ENCODE measurements at places on chromosomes 5 and 9.

- DNase-seq: no peak
Observed at GRCh38 chr5:172321593-172321992, 38.0 kb upstream of the UBTD2 start.

GRCh38 chr9:74777136-74777879 is 110.4 kb downstream of the TRPM6 start:
- peak; percentile 72 for DNase-seq

GRCh38 chr5:173878224-173878967 is 9.8 kb upstream of the CPEB4 start:
- peak; percentile 62 for DNase-seq

GRCh38 chr5:128084228-128085167 is 932 bp downstream of the SLC12A2 start:
- no peak for DNase-seq

- no peak for DNase-seq
Observed at GRCh38 chr9:123112015-123112975, 78.8 kb downstream of the GPR21 start.

DNA sequence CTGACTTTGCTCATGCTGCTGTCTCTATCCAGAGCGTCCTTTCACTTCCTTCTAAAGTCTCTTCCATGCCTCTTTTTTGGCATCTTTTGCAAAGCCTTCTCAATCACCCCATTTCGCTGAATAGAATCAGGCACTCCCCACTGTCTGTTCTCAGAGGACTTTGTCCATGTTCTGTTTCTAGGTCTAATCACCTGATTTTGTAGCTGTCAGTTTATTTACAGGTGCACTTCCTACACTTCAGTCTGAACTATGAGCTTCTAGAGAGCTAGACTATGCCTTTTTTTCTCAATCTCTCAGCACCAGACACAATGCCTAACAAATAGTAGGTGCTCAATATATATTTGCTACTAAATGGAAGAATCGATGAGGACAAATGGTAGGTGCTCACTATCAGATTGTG is 29.9 kb downstream of the TLR4 start:
- DNase-seq: no peak

- no peak for DNase-seq
Observed at GRCh38 chr5:118126159-118126558, 862.2 kb downstream of the DTWD2 start.

- no peak for DNase-seq
Observed at GRCh38 chr5:157729858-157730257, 1.4 kb upstream of the THG1L start.

DNA sequence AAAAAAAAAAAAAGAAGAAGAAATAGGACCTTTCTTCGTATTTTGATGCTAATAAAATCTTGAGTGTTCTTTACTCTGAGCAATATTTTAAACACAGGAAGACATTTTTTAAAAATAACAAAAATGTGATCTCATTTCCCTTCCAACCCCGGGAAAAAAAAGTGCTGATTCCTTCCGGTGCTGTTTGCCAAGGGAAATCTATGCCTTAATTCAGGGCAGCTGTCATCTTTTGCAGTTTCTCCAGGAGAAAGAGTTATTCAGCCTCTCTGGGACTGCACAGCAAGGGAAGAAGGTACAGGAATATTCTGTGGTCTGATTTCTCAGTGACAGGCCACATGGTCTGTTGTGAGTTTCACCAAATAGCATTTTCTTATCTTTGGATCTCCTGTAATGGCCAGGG is 291.9 kb upstream of the IRX1 start:
- DNase-seq: no peak

GRCh38 chr9:91274949-91275492 is 86.7 kb downstream of the AUH start:
- no peak for DNase-seq

GRCh38 chr5:143644727-143645126 is 167.2 kb upstream of the HMHB1 start:
- DNase-seq: no peak

DNA sequence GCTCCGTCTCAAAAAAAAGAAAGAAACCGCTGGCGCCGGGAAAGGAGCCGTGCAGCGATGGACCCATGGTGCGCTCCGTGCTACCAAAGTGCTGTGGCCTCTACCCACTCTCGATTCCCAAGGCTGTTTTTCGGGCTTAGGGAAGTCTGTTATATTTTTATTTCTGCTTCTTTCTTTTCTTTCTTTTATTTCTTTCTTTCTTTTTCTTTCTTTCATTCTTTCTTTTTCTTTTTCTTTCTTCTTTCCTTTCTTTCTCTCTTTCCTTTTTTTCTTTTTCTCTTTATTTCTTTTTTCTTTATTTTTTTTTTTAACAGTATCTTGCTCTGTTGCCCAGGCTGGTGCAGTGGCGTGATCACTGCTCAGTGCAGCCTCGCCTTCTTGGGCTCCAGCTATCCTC is 87.5 kb downstream of the ANXA2R start:
- peak; percentile 16 for DNase-seq

GRCh38 chr5:134114886-134115805 is 665 bp downstream of the TCF7 start:
- DNase-seq: no peak

DNA sequence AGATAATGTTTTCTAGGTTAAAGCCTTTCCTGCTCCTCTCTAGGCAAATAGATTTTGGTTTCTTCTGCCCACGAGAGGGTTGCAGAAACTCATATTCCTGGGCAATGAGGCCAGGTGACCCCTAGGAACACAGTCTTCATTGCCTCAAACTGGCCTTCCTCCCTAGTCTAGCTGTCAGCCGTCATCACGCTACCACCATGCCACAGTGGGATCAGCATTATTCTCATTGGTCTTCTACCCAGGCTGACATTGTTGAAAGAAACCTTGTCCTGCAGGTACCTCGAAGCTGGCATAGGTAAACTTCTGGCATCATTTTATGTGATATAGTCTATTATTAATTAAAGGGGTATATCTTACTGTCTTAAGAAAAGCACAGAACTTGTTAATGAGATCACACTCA is 51.1 kb downstream of the ELL2 start:
- no peak for DNase-seq

DNA sequence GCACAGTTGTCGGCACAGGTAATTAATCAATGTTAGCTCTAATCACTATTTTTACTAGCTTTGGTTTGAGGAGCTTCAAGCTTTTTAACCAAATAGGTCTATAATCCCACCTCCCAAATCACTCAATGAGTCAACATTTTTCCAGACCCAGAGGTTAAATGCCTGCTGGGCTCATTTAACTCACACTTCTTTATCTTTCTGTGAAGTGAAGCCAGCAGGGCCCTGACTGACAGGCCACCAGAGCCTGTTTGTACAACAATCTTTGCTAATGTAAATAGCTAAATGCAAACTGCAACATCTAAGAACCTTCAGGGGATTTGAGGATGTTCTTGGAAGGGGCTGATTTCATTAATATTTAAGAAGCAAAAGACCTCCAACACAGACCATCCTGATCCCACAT is 98.4 kb upstream of the NREP start:
- DNase-seq: no peak

DNA sequence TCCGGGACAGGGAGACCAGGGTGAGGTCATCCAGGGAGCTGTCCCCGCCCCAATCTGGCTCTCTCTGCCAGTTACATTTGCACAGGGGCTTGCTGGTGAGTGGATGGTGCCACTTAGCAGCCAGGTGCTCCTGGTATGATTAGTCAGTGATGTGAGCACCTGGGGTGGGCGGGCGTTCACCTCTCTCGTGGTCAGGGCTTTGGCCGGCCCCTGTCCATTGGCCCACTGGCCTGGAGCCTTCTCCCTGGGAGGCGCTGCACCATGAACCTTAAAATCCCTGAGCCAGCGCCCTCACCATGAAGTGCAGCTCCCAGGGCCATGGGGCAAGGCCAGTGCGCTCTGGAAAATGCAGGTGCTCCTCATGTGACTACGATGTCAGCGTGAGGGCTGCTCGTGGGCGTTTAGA is 2.0 kb downstream of the NKD2 start:
- DNase-seq: no peak

DNA sequence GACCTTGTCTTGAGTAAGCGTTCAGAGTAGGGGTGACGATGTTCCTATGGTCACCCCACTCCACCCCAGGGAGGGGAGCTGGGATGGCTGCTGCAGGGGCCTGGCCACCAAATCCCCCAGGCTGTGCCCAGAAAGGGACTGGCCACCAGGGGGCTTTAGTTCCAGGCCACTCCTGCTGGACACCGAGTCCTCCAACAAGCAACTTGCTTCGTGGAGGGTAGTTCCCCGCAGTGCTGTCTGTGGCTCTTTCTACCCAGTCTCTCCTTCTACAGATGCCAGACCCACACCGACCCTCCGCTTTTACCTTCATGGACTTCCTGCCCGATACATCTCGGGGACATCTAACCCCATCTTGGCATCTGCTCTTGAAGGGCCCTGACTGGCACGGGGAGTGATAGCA is 35.7 kb upstream of the GABRP start:
- no peak for DNase-seq

- peak; percentile 18 for DNase-seq
Observed at GRCh38 chr9:100222674-100223073, 123.6 kb downstream of the INVS start.

GRCh38 chr9:135476561-135477355 is 2.8 kb upstream of the PPP1R26 start:
- DNase-seq: no peak

- DNase-seq: peak; percentile 7
Observed at GRCh38 chr5:31232273-31232888, 38.9 kb downstream of the CDH6 start.

GRCh38 chr5:32583582-32584232 is 1.6 kb upstream of the SUB1 start:
- no peak for DNase-seq

- DNase-seq: no peak
Observed at GRCh38 chr9:734831-735511, 106.5 kb upstream of the DMRT1 start.

DNA sequence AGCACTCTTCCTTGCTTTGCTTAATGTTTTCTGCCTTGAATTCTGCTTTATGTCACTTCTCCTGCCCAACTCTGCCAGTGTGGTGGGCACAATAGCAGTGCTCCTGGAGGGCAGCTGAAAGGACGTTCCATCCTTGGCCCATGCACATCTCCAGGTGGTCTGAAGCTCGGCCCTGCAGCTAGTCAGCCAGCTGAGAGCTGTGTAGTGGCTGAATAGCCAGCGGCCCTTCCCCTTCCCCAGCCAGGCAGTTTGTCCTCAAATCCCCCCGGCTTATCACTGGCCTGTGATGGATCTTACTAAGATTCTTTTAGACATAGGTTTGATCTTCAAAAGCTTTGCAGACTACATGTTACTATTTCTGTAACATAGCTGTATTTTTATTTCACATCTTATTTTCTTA is 42.7 kb upstream of the ANGPTL2 start:
- no peak for DNase-seq

GRCh38 chr5:14048434-14048833 is 94.7 kb upstream of the TRIO start:
- no peak for DNase-seq

- DNase-seq: no peak
Observed at GRCh38 chr9:2271426-2271825, 256.3 kb downstream of the SMARCA2 start.

DNA sequence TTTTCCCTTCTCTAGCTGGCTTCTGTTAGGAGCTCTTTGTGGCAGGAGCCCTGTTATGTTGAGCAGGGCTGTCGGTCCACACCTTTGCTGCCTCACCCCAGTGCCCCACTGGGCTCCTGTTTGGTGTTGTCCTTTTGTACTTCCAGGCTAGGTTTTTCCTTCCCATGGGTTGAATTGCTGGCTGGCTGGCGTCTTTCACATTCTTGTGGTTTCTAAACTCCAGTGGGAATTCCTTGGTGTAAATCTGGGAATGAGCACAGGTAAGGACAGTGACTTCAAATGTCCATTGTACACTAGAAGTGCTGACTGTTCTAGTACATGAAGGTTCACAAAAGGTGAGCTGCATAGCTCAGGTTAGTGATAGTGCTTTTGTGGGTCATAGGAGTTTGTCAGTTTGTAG is 30.4 kb downstream of the RASGRF2 start:
- DNase-seq: no peak

DNA sequence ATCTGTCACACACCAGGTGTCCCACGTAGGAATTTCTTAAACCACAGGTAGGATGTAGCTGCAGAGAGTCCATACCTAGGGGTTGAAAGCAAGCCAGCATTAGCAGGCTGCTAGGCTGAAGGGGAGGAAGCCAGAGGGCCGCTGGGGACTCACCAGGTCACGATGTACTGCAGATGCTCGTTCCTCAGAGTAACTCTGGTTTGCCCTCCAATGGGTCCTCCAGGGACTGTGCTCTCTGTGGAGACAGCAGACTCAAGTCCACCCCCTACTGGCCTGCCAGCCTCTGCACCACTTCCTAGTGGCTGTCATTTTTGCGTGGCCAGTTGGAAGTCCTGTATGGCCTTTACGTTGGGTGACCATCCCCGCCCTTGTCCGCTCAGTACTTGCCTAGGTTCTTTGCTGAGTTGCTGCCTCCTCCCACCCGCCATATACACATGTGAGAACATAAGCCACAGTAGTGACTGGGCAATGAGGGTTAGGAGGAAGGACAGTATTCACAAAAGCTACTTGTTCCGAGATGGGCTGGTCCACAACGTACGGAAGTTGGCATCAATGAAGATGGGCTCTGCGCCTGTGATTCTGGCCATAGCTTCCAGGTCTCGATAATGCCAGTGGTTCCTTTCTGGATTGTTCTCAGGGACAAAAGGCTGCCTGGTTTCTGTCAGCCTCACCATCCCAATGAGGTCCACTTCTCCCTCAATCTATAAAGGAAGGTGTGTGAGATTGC is 4.1 kb downstream of the RPL7A start:
- peak; percentile 31 for DNase-seq

DNA sequence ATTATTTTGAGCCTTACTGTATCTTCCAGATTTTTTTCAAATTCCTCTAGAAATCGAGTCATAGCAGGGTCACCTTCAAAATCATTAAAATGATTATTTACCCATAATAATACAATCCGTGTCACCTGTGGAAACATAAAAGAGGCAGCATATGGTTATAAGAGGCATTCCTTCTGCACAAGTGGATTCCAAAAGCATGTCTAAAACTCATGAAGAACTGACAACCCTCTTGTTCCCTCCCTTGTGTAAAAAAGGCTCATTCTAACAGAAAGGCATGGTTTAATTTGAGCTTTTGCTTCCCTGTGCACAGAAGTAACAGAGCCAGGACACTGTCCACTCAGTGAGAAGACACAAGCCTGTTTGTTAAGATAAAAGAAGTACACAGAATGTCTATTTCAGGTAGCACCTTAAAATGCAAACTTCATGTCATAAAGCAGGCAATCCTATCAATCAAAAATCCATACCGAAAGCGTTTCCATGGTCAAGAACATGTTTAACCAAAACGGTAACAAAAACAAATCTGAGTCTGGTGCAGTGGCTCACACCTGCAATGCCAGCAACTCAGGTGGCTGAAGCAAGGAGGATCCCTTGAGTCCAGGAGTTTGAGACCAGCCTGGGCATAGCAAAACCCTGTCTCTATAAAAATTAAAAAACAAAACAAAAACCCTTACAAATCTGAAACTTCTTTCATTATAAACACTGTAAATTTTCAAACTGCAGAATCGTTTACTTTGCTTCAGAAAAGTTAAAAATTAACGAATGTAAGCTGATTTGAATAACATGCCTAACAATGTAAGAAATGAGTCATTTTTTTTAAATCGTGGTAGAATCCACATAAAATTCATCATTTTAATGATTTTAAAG is 139.3 kb downstream of the RAPGEF6 start:
- DNase-seq: no peak

- DNase-seq: no peak
Observed at GRCh38 chr5:180632768-180633167, 16.6 kb downstream of the FLT4 start.

- DNase-seq: no peak
Observed at GRCh38 chr9:134304261-134304660, 22.0 kb upstream of the RXRA start.

All from hematopoietic multipotent progenitor cell treated with erythropoietin and hydrocortisone succinate and interleukin-3 and kit ligand, for 17 days (in vitro differentiated cells).